ENCODE measurements at places on chromosomes 6 and 20.

DNA sequence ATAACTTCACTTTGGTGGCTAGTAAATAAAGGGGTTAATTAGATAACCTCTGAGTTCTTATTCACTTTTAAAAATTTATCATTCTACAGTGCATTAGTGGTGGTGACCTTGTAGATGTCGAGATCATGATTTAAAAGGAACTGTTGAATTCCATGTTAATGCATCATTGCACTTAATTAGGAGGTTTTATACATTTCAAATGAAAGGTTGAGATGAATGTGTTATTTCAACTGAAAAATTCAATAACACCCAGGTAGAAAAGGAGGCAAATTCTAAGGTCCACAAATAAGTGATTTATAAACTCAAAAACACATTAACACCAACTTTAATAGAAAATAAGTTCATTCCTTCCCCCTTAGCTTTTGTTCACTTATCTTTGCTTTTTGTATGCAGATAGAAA lies 58.3 kb upstream of the TMEM170B start:
- DNase-seq = no peak

- DNase-seq = no peak
Observed at GRCh38 chr6:39646751-39647420, 78.3 kb downstream of the KIF6 start.

DNA sequence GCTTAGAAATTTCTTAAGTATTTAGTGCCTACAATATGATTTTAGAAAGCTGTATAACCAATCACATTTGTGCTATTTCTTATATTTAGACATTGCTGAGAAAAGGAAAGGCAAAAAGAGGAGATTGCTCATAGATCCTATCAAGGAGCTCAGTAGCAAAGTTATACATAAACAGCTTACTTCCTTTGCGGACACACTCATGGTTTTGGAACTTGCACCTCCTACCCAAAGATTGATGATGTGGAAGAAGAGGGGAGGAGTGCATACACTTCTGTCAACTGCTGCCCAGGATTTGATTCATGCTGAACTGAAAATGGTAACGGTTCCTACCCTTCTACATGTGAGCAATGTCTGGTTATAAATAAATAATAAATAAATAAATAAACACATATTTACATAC lies 16.7 kb downstream of the RAD21L1 start:
- DNase-seq = no peak

DNA sequence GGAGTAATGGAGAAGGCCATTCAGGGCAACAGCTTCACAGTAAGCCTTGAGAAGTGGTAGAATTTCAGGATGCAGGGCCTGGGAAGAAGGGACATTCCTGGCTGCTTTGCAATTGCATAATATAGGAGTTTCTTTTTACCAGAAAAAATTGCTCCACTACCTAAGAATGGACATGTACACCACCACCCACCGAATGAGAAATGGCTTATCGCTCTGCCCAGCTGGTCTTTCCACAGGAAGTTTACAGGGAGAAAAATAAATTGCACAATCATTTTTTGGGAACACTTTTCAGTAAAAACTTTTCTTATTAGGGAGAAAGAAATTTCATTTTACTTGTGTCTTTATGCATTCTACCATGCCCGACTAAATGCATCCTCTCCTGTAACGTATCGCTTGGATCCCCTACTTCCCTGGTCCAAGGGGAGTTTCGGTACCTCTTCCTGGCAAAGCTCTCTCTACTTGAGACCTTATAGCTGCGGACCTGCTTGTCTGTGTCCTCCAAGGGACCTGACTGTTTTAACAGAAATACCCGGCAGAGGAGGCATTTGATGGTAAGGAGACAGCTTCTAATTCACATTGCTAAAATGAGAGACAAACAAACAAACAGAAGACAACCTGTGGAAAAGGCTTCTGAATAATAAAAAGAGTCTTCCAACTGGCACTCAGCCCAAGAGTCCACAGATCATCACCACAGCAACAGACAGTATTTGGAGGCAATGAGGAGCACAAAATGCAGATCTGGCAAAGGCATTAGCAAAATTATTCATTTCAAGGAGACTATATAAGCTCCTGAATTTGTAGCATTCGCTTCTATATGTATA lies 54.2 kb downstream of the MAP3K5 start:
- DNase-seq = no peak

- no peak for DNase-seq
Observed at GRCh38 chr6:44949596-44950201, 378.4 kb upstream of the RUNX2 start.

All from stimulated activated CD4-positive, alpha-beta T cell treated with anti-CD3 and anti-CD28 coated beads, Interleukin-1b, Interleukin-23, amount 100 ng/mL, for 48 hours (primary cell).